Stimulated activated CD8-positive, alpha-beta memory T cell treated with anti-CD3 and anti-CD28 coated beads, Interleukin-2, amount 100 ng/mL, for 1 hour (primary cell): ENCODE measurements at places on chromosomes 5 and 9.

GRCh38 chr9:116452634-116453033, 234.5 kb upstream of the TRIM32 start:
- no peak for DNase-seq

- no peak for DNase-seq
Measured at GRCh38 chr5:138359621-138360020, 7.1 kb downstream of the KDM3B start.

DNA sequence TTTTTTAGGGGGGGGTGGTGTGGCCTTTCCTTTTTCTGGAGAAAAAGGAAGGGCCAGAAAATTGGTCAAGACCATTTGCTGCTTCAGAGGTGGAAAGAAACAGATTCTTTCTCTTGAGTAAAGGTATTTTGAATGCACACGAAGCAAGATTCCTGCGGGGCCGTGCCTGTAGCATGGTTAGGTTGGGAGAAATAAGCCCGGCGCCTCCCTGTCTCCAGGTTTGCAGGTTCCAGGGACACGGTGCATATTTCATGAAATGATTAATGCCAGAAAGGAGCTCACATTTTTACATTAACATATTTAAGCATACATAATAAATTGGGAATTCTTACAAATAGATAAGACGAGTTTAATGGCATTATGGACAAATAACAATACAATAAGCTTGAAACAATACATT, 409.5 kb upstream of the IRX1 start:
- no peak for DNase-seq

DNA sequence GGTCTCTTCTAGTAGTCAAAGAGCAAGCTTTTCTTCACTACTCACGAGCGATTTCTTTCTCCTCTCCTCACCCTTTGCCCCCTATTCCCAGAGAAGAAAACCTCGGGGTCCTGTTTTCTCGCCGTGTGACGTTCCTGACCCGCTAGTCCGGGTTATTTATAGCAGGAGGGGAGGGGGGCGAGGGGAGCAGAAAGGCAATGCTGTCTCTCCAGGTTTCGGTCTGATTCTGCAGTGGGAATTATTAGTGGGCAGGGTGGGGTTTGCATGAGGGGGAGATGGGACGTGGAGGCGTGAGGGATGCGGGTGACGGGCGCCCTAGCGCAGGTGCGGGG, 847 bp upstream of the GABRB2 start:
- DNase-seq, result no peak
